ENCODE measurements at places on chromosomes 12 and 14.

DNA sequence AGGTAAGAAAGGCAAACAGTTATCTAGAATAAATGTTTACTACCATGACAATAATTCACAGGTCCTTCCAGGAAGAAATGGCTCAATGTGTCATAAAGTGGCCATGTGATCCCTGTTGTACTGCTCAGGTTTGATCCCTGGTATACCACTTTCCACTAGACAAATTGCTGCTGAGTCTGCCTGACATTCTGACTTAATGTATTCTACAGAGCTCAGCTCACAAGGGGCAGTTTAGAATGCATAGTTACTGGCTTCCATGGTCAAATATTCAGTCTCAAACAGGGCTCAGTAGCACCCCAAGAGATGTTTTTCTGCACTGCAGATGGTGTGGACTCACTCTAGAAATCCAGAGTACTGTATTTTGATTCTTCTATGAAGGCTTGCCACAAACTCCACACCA lies 21.8 kb downstream of the TSHR start:
- DNase-seq: no peak

- DNase-seq: no peak
Measured at GRCh38 chr14:33377596-33378390, 439.1 kb downstream of the NPAS3 start.

DNA sequence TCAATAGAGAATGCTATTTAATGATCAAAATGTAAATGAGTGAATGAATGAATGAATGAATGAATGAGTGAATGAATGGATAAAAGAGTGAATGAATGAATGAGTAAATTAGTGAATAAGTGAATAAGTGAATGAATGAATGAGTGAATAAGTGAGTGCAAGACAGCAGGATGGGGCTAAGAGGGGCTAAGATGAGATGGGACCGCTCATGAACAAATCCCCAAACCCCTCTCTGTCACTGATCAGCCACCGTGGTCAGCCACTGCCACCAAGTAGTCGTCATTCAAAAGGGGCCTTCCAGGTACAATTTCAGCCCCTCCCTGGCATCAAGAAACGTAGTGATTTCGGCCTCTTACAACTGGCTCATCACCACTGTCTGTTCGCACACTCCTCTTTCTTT lies 79.2 kb downstream of the BCL11B start:
- DNase-seq: no peak

DNA sequence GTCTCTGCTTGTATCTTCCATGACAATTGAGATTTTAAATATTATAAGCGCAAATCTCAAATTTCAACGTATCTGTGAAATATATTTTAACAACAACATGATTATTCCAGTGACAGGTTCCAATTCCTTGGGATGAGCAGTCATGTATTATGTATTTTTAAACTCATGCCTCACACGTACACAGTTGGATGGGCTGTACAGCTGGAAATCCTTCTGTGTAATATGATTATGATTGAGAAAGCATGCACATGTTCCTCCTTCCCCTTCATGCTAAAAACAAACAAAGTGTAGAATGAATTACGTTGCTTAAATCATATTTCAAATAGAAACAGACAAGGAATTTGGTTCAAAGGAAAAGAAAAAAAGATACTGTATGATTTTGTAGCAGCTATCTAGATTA lies 428.3 kb downstream of the TMTC2 start:
- DNase-seq: no peak

- DNase-seq: no peak
Measured at GRCh38 chr12:51593539-51593938, 2.5 kb downstream of the SCN8A start.

DNA sequence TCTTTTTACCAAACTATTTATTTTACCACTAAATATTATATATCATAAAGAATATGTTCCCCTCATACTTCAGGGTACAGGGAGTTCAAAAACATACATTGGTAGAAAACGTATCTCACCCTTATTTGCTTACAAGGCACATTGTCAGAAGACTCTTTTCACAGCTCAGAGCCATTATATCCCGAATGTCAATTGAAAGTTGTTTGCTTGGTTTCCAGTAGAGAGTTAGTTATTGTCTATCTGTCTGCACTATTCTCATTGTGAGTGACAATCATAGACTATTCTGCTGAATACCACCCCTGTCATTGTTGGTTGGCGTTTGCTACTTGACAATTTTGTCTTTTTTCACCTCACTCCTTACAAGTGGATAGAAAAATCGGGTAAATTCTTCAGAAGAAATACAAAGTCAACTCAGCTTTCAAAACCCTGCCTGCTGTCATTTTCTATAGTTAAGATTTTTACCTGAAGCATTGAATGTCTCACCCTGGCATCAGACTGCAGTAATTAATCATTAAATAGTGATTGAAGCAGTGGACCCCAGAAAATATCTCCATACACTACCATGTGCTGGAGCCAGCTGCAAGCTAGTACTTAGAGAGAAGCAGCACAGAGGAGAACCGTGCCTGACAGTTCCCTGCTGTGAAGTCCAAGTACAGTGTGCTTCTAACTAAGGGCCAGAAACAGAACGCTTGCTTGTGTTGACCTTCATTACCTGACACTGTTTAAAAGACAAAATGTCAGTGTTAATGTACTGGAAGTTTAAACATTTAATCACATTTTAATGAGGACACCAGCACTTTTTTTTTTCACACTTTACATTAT lies 510.6 kb downstream of the RERGL start:
- DNase-seq: no peak

- DNase-seq: peak; percentile 56
Measured at GRCh38 chr14:94144765-94145164, 15.4 kb upstream of the IFI27L2 start.

- DNase-seq: peak; percentile 49
Measured at GRCh38 chr12:52741375-52742195, 35.6 kb downstream of the KRT76 start.

- DNase-seq: no peak
Measured at GRCh38 chr12:10113075-10113474, 14.3 kb upstream of the CLEC1A start.

DNA sequence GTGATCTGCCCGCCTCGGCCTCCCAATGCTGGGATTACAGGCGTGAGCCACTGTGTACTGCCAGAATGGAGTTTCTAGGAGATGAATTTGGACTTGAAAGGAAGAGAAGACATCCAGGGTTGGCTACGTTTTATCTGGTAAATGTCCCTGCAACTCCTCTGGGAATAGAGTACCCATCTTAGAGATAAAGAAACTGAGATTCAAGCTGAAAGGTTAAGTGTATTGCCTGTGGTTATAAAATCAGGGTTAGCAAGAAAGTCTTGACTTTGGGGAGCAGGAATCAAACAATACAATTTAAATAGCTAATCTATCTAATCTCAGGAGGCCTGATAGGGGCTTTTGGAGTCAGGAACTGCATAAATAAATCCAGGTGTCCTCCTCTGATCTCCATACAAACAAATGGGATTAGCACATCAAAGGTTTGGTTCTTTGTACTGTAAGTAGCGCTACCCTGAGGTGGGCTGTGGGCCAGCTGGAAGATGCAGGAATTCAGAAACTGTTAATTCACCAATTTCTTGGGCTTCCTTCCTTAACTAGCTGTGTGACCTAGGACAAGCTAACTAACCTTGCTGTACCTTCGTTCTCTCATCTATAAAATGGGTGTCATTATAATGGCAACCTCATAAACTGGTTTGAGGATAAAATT lies 45.1 kb downstream of the TBX3 start:
- no peak for DNase-seq

- DNase-seq: no peak
Measured at GRCh38 chr12:4717806-4718205, 2.4 kb upstream of the GALNT8 start.

GRCh38 chr14:24032727-24033418 lies 18.9 kb upstream of the CARMIL3 start:
- peak; percentile 84 for DNase-seq

GRCh38 chr12:1619159-1619558 lies 9.9 kb upstream of the WNT5B start:
- DNase-seq: no peak

- DNase-seq: peak; percentile 89
Measured at GRCh38 chr12:64560396-64561301, 49.6 kb upstream of the RASSF3 start.

- DNase-seq: no peak
Measured at GRCh38 chr12:64992641-64993040, 128.5 kb downstream of the WIF1 start.

GRCh38 chr12:10365696-10366405 lies 24.0 kb downstream of the KLRK1 start:
- no peak for DNase-seq

DNA sequence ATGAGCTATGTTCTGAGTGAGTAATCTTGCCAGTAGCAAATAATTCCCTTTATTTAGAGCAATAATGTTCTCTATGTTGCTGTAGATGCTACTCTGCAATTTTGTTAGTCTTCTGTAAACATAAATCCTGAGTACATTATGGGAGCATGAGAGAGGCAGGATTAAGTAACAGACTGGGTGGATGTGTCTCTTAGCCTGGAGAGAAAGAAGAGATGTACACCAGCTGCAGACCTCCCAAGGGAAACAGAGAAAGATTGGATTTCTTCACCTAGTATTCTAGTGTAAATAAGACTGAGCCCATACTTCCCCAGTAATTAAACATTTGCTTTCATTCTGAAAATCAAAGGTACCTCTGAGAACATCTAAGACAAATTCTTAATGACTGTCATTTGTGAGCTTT lies 564.0 kb downstream of the TRHDE start:
- DNase-seq: no peak

- no peak for DNase-seq
Measured at GRCh38 chr12:106107566-106107965, 31.2 kb downstream of the NUAK1 start.

DNA sequence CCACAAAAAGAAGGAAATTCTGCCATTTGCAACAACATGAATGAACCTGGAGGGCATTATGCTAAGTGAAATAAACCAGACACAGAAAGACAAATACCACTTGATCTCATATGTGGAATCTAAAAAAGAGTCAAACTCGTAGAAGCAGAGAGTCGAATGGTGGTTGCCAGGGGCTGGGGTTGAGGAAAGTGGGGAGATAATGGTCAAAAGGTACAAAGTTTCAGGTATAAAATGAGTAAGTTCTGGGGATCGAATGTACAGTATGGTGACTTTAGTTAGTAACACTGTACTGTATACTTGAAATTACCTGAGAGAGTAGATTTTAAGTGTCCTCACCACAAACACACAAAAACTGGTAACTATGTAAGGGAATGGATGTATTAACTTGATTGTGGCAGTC lies 129.4 kb downstream of the PPM1H start:
- no peak for DNase-seq

GRCh38 chr14:77503138-77503537 lies 4.5 kb upstream of the ISM2 start:
- DNase-seq: no peak

- no peak for DNase-seq
Measured at GRCh38 chr12:1837541-1838204, 17.3 kb downstream of the LRTM2 start.

- DNase-seq: no peak
Measured at GRCh38 chr12:132045751-132046150, 96.0 kb downstream of the EP400 start.

DNA sequence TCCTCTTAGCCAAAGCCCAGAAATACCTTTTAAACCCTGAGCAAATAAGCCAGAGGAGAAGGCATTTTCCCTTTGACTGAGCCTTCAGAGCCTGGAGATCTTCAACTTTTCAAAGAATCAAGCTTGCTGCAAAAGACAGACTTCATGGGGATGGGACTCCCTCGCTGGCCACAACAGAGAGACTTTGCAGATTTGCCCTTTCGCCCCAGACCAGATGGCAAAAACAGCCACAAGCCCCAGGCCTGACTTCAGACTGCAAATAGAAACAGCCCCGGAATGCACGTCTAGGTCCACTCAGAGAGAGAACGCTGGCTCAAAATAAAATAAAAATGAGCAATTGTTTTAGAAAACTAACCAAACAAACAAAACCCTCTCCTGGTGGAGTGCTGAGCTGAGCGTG lies 114.6 kb upstream of the MED13L start:
- DNase-seq: no peak

- no peak for DNase-seq
Measured at GRCh38 chr14:68709007-68709406, 83.9 kb downstream of the ZFP36L1 start.

DNA sequence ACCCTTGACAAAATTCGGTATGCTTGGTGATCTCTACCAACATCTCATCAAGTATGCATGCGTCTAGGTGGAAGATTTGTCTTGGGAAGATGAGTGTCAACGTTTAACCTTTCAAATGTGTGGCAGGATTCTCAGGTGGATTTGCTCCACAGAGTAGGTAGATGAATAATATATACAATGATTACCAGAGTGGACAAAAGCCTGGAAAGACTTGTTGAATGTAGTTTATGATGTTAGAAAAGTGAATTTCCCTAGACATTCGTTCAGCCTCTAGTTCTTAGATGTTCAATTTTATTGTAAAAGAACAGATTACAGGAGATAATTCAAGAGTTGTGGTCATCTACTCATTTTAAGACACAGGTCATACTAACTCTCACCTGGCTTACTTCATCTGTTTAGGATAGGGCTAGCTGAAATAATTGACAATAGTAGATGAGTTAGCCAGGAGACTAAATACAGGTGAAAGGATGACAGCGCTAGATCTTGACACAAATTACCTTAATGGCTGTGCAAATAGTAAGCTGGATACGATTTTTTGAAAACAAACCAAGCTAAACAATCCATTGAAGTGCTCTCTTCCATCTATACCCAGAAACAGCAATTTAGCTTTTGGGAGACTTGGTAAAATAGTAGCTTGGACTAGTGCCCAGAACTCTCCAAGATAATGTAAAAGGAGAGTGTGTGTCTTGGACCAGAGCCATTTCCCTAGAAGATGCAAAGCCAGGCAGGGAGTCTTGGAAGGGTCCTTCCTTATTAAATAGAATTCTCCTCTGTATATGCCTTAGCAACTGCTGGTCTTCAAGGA lies 168.0 kb downstream of the DACT1 start:
- no peak for DNase-seq

DNA sequence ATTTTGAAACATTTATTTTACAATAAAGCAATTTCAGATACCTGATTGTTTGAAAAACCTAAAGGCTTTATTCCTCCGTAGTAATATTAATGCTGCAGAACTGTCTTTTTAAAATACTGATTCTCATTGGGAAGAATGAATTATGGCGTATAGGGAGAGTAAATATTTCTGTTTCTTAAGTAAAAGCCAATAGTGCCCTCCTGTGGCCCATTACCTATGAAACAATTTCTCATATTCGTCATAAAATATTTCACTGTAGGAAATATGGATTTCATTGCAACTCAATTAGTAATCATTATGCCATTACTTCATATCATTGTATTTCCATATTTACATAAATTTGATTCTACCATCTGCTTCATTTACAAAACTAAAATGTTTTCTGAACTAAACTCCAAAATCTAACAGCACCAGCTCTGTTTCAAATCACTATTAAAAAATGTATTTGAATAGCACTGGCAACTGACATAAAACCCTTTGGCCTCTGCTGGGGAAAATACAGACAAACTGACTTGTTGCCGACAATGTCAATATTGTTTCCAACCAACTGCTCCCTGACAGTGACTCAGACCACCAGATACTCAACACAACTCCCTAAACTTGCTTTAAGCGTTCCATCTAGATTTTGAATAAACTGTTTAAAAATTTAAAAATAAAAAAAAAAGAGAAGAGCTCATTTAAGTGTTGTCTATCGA lies 290.3 kb downstream of the NAV3 start:
- DNase-seq: peak; percentile 14

All from inflammatory macrophage (primary cell).